ENCODE measurements at places on chromosomes 6 and 20.
A peak's percentile ranks its signal among the peaks of the same experiment; 100 is the strongest.

DNA sequence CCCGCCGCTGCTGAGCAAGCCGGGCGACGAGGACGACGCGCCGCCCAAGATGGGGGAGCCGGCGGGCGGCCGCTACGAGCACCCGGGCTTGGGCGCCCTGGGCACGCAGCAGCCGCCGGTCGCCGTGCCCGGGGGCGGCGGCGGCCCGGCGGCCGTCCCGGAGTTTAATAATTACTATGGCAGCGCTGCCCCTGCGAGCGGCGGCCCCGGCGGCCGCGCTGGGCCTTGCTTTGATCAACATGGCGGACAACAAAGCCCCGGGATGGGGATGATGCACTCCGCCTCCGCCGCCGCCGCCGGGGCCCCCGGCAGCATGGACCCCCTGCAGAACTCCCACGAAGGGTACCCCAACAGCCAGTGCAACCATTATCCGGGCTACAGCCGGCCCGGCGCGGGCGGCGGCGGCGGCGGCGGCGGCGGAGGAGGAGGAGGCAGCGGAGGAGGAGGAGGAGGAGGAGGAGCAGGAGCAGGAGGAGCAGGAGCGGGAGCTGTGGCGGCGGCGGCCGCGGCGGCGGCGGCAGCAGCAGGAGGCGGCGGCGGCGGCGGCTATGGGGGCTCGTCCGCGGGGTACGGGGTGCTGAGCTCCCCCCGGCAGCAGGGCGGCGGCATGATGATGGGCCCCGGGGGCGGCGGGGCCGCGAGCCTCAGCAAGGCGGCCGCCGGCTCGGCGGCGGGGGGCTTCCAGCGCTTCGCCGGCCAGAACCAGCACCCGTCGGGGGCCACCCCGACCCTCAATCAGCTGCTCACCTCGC lies 1.5 kb downstream of the ARID1B start:
- DNase-seq, result peak; percentile 54

DNA sequence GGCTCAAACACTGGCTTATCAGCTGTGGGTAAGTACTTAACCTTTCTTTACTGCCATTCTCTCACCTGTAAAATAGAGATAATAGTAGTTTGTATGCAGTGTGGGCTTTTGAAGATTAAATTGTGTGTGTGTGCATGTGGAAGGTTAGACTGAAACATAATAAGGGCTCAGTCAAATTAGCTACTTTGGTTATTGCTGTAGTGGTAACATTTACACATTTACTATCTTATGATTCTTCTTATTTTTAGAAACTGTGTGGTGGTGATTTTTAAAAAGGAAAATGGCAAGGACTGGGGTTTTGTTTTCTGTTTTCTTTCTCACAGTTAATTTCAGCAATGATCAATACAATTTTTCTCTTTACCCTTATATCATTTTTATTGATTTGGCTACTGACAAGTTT lies 206.9 kb downstream of the NKAIN2 start:
- no peak for DNase-seq

GRCh38 chr6:6131492-6132109 lies 124.9 kb upstream of the NRN1 start:
- DNase-seq, result peak; percentile 77

DNA sequence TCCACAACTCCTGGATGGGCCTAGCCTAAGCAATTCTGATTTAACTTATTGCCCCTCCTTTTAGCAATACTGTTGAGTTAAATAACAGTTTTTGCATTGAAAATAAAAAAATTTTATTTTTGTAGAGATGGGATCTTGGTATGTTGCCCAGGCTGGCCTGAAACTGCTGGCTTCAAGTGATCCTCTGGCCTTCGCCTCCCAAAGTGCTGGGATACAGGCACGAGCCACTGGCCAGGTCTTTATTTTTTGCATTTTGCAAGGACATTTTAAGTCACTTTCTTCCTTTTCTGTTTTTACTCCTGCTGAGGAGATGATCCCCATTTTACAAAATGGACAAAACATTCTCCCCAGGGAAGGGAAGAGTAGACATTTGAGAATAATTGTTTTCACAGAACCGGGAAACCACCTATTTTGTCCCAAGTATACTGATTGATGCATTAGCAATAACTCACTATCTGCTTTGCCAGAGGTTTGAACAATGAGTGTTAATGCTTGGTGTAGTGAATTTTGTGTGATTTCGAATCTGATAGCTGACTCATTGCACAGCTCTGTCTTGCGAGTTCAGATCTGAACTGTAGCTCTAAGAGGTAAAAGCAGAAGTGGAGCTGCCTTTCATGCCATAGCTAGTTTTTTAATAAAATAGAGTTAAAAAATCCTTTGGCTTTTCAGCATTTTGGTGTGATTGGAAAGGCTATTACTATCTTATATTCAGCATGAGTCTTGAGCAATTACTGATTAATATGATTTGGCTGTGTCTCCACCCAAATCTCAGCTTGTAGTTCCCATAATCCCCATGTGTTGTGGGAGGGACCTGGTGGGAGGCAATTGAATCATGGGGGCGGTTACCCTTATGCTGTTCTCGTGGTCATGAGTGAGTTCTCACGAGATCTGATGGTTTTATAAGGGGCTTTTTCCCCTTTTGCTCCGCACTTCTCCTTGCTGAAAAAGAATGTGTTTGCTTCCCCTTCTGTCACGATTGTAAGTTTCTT lies 20.9 kb downstream of the IGF2R start:
- DNase-seq, result no peak

DNA sequence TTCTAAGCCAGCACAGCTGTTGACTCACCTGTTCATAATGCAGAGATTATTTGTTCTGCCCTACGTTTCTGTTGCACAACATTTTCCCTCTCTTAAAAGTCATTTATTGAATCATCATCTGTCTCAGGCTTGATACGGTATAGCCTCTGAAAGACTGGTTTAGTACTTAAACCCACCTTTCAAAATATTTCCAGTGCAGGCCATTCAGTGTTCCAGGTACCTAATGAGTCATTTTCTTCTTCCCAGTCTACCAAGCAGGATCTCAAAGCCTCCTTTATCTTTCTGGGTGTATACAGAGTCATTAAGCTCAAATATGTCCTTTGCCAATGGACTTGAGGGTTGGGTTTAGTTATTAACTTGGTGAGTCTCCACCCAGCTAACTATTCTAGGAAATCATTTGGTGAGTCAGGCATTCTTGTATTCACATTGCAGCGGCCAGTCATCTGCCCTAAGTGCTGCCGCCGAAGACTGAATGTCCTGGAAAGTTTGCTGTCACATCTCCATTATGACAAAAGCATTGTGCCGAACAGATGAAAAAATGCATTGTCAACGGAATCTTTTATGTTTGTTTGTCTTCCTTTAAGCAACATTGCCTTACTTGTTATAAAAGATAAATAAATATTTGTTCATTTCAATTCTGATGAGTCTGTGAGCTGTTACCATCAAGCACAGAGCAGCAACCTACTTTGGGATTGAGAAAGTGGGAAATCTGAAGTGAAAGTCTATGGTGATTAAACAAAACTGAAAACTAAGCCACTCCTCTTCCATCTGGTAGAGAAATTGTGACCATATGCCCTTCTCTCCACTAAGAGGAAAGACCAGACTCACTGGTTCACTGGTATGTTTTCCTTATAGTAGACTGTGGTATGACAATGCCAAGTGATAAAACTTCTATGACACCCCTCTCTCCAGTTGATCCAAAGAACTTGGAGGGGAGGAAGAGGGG lies 14.3 kb upstream of the FAM135A start:
- DNase-seq, result no peak

GRCh38 chr20:45758096-45758495 lies 33.6 kb downstream of the WFDC3 start:
- no peak for DNase-seq

DNA sequence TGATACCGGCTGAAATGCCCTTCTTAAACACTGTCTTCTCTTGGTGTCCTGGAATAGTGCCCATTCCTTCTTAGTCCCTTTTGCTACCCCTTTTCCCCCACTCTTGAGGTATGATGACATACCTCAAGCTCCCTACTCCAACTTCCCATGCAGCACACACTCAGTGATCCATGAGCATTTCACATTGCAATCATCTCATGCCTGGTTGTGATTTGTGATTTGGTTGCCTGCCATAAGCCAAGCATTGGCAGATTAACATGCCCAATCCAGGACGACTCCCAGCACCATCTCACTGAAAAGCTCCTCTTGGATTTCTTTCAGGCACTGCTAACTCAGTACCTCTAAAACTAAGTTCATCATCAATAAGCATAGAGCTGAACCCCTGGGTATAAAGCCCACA lies 14.7 kb upstream of the PTPRA start:
- no peak for DNase-seq

DNA sequence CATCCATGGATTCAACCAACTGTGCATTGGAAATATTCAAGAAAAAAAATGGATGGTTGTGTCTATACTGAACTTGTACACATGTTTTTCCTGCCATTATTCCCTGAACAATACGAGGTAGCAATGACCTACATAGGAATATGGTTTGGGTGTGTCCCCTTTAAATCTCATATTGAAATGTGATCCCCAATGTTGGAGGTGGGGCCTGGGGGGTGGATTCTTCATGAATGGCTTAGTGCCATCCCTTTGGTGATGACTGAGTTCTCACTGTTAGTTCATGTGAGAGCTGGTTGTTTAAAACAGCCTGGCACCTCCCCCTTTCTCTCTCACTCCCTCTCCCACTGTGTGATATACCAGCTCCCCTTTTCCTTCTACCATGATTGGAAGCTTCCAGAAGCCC lies 139.8 kb upstream of the BACH2 start:
- DNase-seq, result no peak

DNA sequence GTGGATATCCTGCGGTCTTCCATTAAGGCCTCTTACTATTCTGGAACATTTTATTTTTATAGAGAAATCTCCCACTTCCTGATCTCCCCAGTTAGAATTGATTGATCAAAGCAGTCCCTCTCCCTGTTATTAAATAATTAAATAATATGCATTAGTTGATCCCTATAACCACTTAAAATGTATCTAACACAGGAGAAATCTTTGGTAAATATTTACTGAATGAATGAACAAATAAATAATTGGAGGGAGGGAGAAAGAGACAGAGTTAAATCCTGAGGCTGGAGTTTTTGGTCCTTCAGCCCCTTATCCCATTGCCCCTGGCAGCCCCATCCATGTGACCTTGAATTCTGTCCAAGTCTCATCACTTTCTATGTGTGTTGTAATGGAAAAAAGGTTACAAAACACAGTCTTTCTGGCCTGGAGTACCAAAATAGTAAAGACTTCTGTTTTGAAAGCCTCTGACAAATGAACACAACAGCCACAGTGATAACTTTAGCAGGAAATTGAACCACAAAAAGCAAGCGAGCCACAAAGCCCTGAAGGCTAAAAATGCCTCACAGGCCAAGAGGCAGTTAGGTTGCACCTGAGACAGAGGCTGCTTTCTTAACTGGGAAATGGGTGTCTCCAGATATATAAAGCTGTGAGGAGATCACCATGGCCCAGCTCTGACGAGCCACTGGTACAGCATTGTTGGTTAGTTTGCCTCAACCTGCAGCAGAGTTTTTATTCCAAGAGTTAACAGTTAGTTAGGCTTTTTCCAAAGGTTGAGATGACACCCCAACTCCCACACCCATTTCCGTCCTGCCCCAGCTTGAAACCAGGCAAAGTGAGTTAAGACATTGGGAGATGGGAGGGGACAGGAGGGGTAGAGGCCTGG lies 11.3 kb downstream of the NT5E start:
- DNase-seq, result no peak

DNA sequence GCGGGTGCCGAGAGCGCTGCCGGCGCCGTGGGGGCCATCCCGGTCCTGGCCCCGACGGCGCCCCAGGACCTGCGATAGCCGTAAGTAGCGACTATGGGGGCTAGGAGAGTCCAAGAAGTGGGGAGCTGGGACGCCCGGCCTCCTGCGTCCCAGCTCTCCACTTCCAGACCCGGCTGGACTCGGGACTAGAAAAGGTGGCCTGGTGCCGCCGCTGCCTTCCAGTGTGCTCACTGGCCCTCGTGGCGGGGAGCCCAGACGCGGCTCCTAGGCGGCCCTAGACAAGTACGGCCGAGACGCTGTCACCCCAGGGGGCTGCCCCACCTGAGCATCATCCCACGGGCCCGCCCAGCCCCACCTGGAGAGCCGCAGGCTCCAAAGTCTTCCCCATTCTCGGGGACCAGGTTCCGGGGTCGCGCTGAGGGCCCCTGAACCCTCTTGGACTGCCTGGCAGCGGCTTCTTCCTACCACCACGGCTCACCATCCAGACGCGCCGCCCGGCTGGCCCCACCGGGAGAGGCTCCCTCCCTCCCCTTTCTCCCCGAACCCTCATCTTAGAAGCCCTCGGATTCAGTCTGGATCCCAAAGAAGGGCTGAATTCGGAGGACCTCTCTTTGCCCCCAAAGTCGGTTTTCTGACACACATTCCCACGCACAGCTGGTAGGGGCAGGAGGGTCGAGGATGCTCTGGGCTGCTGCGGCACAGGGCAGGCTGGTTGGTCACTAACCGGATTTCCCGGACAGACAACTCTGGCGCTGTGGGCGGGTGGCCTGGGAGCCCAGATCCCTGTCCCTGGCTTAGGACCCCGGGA lies 870 bp upstream of the MDFI start:
- peak; percentile 55 for DNase-seq
